ENCODE measurements at places on chromosomes 2 and 18. TPM values are rescaled to one million over a fixed set of nuclear protein-coding genes. Genes with fewer than 3 reads are reported as not detected.

Gene CD8B
- polyA plus RNA-seq = 0.82 TPM

Gene SPATA3
- polyA plus RNA-seq = not detected

Gene RBM44
- polyA plus RNA-seq = 0.76 TPM

Gene SLC11A1
- polyA plus RNA-seq = 65.3 TPM

Gene VAMP5
- polyA plus RNA-seq = 28.6 TPM

Gene CEP192
- 37.1 TPM for polyA plus RNA-seq

Gene CDH2
- not detected for polyA plus RNA-seq

Gene SNX17
- 79.6 TPM for polyA plus RNA-seq

Gene COLEC11
- 0.58 TPM for polyA plus RNA-seq

Gene KCNE4
- polyA plus RNA-seq = 0.04 TPM

Gene TUBA4B
- polyA plus RNA-seq = not detected

Gene AQP12B
- polyA plus RNA-seq = not detected

Gene FAM161A
- 0.53 TPM for polyA plus RNA-seq

Gene IL1A
- polyA plus RNA-seq = 0.06 TPM

GRCh38 chr2:231277962-231278361 is 79.5 kb downstream of the ARMC9 start:
- no peak overlapping the region for H3K27ac ChIP-seq
- no peak for DNase-seq
- no peaks in the 10 kb centered on the region for H3K27me3 ChIP-seq
- peaks cover 6% of the 10 kb centered on the region for H3K4me1 ChIP-seq
- no peaks in the 10 kb centered on the region for H3K36me3 ChIP-seq

GRCh38 chr18:79819968-79820351 is 22.2 kb downstream of the KCNG2 start:
- H3K4me3 ChIP-seq = no peak overlapping the region
- H3K27ac ChIP-seq = peak overlapping the region; percentile 63
- no peaks in the 10 kb centered on the region for H3K27me3 ChIP-seq

GRCh38 chr2:19549821-19550220 is 191.4 kb upstream of the OSR1 start:
- H3K27ac ChIP-seq = no peak overlapping the region
- H3K27me3 ChIP-seq = no peaks in the 10 kb centered on the region
- no peaks in the 10 kb centered on the region for H3K4me1 ChIP-seq
- DNase-seq = no peak
- no peak overlapping the region for H3K4me3 ChIP-seq

DNA sequence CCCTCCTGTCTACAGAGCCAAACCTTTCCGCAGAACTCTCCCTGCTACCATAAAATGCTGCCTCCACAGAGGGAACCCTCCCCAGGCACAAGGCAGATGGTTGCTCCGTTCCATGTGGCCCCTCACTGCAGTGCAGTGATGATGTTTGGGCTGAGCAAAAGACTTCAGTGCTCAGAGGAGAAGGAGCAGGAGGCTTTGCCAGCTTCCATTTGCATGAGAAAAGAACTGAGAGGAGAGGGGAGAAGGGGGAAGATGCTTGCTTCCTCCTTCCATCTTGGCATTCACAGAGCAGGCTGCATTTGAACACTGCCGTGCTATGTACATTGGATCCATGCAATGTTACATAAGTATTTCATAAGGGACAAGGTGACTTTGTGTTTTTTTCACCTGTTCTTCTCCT is 46.6 kb upstream of the TMEM200C start:
- H3K27me3 ChIP-seq = peaks cover 4% of the 10 kb centered on the region
- no peak for DNase-seq
- H3K4me1 ChIP-seq = no peaks in the 10 kb centered on the region
- no peak overlapping the region for H3K4me3 ChIP-seq

DNA sequence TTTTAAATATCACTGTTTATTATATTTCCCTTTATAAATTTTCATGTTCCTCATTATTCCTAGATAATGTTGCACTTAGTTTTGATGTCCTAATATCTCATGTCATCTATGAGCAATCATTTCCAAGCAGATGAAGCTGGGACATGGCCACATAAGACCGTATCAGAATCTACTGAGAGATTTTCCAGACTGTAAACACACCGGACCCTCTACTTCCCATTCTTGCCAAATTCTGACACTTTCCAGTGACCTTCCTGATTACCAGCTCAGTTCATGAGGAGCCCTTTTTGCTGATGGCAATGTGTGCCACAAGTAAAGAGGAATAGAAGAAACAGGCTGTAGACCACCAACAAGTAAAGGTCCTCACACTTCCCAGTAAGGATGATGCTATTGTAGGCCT is 20.3 kb upstream of the PDE1A start:
- H3K36me3 ChIP-seq = no peaks in the 10 kb centered on the region
- H3K27me3 ChIP-seq = no peaks in the 10 kb centered on the region
- no peak overlapping the region for H3K4me3 ChIP-seq
- no peak overlapping the region for H3K27ac ChIP-seq
- DNase-seq = no peak
- no peaks in the 10 kb centered on the region for H3K4me1 ChIP-seq

GRCh38 chr2:75489721-75490120 is 71.0 kb downstream of the EVA1A start:
- H3K4me1 ChIP-seq = no peaks in the 10 kb centered on the region
- H3K27me3 ChIP-seq = peaks cover 7% of the 10 kb centered on the region
- no peaks in the 10 kb centered on the region for H3K36me3 ChIP-seq
- no peak overlapping the region for H3K4me3 ChIP-seq

DNA sequence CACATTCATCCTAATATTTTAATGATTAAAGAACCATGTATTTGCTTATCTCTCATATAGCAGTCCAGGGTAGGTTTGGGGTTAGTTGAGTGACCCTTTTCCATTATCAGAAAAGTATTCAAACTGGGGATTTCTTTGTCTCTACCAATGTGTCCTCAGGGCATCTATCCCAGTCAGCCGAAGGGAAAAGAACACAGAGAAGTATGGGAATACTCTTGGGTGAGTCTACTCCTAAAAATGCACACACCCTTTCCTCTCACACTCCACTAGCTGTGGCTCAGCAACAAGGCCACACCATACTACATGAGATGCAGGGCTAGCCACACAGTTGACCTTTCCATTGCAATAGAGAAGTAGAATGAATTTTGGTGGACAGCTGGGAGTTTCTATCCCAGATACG is 114.3 kb downstream of the NXPH2 start:
- H3K27ac ChIP-seq = no peak overlapping the region
- H3K4me1 ChIP-seq = no peaks in the 10 kb centered on the region
- no peaks in the 10 kb centered on the region for H3K27me3 ChIP-seq
- no peak overlapping the region for H3K4me3 ChIP-seq
- no peaks in the 10 kb centered on the region for H3K36me3 ChIP-seq

DNA sequence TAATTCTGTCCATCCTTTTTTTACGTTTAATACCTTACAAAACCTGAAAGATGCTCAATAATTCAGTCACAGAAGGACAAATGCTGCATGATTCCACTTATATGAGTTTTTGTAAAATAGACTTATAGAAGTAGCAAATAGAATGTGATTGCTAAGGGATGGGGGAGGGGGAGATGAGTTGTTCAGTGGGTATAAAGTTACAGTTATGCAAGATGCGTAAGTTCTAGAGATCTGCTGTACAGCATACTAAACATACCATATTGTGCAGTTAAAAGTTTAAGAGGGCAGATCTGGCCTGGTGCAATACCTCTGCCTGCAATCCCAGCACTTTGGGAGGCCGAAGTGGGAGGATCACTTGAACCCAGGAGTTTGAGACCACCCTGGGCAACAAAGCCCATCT is 78.8 kb downstream of the TET3 start:
- H3K27ac ChIP-seq = no peak overlapping the region
- no peaks in the 10 kb centered on the region for H3K27me3 ChIP-seq
- DNase-seq = no peak
- no peaks in the 10 kb centered on the region for H3K4me1 ChIP-seq
- no peak overlapping the region for H3K4me3 ChIP-seq
- peaks cover 2% of the 10 kb centered on the region for H3K36me3 ChIP-seq

DNA sequence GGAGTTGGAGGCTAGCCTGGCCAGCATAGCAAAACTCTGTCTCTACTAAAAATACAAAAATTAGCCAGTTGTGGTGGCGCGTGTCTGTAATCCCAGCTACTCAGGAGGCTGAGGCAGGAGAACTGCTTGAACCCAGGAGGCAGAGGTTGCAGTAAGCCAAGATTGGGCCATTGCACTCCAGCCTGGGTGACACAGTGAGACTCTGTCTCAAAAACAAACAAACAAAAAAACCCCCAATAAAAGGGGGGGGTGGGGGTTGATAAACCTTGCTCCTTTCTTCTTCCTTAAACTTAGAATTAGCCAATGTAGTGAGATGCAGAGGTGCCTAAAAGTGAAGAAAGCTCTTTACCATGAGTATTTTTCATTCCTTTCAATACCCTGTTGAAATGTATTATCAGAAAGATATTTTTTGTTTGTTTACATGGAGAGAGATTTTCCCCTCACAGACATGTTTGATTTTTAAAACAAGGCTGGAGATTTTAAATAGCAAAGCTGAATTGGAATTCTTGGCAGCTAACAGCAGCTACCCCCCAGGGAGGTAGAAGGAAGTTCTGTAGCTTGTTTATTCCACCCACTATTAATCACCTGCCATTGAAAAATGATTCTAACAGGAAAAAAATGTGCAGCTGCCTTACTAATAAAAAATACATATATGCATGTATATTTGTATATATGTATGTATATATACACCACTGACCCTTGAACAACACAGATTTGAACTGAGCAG is 48.6 kb downstream of the GYPC start:
- no peaks in the 10 kb centered on the region for H3K36me3 ChIP-seq
- H3K4me1 ChIP-seq = no peaks in the 10 kb centered on the region
- no peak for DNase-seq
- H3K27me3 ChIP-seq = no peaks in the 10 kb centered on the region

- no peak overlapping the region for H3K4me3 ChIP-seq
- H3K36me3 ChIP-seq = no peaks in the 10 kb centered on the region
- no peak overlapping the region for H3K27ac ChIP-seq
- no peaks in the 10 kb centered on the region for H3K4me1 ChIP-seq
These were observed 109.9 kb upstream of the MEIS1 start for GRCh38 chr2:66324909-66325528.

GRCh38 chr2:149652526-149652925 is 65.0 kb upstream of the MMADHC start:
- H3K36me3 ChIP-seq = no peaks in the 10 kb centered on the region
- no peaks in the 10 kb centered on the region for H3K27me3 ChIP-seq
- no peak overlapping the region for H3K4me3 ChIP-seq
- no peak for DNase-seq
- H3K27ac ChIP-seq = no peak overlapping the region

- H3K4me3 ChIP-seq = no peak overlapping the region
- H3K27me3 ChIP-seq = no peaks in the 10 kb centered on the region
- no peak overlapping the region for H3K27ac ChIP-seq
These were observed 67.2 kb upstream of the SATB2 start for GRCh38 chr2:199524689-199525574.

DNA sequence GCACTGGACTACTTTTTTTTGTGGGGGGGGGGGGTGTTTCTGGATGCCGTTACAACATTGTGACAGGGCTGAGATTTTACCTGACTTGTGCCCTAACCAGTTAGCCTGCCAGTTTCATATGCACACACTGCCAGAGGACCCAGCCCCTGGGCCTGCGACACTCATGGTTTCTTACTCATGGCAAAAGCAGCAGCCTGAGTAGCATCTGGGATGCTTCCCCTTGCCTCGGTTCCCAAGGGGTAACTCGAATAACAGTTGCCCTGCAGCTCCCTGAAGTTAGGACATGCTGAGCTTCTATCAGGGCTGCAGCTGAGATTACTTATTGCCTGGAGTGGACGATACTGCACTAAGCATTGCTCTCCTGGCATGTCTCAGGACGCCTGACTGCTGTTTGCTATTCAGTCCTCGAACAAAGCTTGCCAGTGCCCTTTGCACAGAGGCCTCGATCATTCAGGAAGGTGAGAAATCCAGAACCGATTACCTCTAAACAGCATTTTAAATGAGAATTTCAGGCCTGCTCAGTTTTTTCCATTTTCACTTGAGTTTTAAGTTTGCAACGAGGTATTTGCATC is 47.9 kb downstream of the TRPM8 start:
- no peak for DNase-seq
- no peaks in the 10 kb centered on the region for H3K4me1 ChIP-seq
- no peaks in the 10 kb centered on the region for H3K27me3 ChIP-seq
- no peaks in the 10 kb centered on the region for H3K36me3 ChIP-seq
- H3K4me3 ChIP-seq = no peak overlapping the region

DNA sequence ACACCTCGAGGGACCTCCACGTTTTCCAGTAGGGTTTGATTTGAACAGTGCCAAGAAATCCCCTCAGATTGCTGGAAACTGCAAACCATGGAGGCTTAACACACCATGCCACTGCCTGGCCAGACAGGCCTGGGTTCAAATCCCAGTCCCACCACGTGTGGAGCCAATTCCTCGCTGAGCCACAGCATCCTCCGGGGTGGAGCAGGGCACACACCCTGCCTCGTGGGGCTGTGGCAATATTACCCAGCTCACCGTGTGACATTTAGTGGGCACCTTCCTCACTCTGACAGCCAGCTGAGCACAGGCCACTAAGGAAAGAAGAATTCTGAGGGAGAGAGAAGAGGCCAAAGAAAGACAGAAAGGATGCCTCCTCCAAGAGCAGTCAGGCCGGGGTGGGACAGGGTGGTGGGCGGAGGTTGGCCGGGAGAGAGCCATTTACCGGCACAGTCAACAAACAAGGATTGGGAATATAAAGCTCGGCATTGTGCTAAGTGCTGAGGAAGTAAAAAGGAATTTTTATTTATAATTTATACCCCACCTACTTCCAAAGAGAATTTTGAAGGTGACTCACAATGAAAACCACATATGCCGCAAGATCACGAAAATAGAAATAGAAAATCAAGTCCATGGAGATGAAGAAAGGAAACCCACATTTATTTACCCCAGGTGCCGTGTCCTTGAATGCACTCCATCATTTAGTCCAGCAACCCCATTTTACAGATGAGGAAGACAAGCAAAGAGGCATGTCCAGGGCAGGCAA is 111.5 kb downstream of the MCFD2 start:
- H3K27me3 ChIP-seq = no peaks in the 10 kb centered on the region
- no peak for DNase-seq
- H3K4me3 ChIP-seq = no peak overlapping the region
- no peaks in the 10 kb centered on the region for H3K4me1 ChIP-seq
- H3K27ac ChIP-seq = no peak overlapping the region
- H3K36me3 ChIP-seq = no peaks in the 10 kb centered on the region

- H3K36me3 ChIP-seq = no peaks in the 10 kb centered on the region
- no peaks in the 10 kb centered on the region for H3K4me1 ChIP-seq
- no peak overlapping the region for H3K27ac ChIP-seq
- H3K4me3 ChIP-seq = no peak overlapping the region
- no peak for DNase-seq
These were observed 64.4 kb downstream of the KCNG3 start for GRCh38 chr2:42429352-42429751.

GRCh38 chr2:28277466-28277865 is 115.2 kb upstream of the FOSL2 start:
- no peaks in the 10 kb centered on the region for H3K36me3 ChIP-seq
- H3K27ac ChIP-seq = no peak overlapping the region
- no peak for DNase-seq
- no peaks in the 10 kb centered on the region for H3K27me3 ChIP-seq
- no peak overlapping the region for H3K4me3 ChIP-seq

- H3K36me3 ChIP-seq = no peaks in the 10 kb centered on the region
- no peak overlapping the region for H3K4me3 ChIP-seq
- H3K27ac ChIP-seq = no peak overlapping the region
- DNase-seq = no peak
These were observed 134.2 kb upstream of the NABP1 start for GRCh38 chr2:191543708-191544107.

GRCh38 chr2:144824306-144825080 is 304.6 kb upstream of the ZEB2 start:
- no peak overlapping the region for H3K4me3 ChIP-seq
- no peaks in the 10 kb centered on the region for H3K36me3 ChIP-seq
- DNase-seq = no peak
- H3K4me1 ChIP-seq = no peaks in the 10 kb centered on the region

GRCh38 chr2:108124736-108125495 is 114.9 kb upstream of the SULT1C3 start:
- H3K4me3 ChIP-seq = no peak overlapping the region
- H3K36me3 ChIP-seq = no peaks in the 10 kb centered on the region
- no peaks in the 10 kb centered on the region for H3K4me1 ChIP-seq
- H3K27ac ChIP-seq = no peak overlapping the region
- no peak for DNase-seq
- no peaks in the 10 kb centered on the region for H3K27me3 ChIP-seq
